ENCODE measurements at places on chromosomes 6 and 20.

DNA sequence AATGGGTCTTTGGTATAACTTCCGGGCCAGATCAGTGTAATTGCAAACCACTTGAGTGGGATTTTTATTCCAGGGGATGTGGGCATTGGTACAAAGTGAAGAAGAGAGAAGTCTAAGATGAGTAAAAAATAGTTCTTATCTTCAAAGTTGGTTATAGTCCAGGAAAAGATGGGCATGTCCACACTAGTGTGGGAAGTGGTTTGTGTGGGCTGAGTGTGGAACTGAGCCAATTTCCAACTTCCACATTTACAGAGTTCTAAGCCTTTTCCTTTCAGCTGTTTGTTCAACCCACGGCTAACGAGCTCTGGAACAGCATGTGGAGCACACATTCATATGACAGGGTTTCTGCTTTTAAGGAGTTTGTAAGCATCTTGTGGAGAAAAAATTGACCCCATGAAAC, 72.3 kb upstream of the IFNGR1 start:
- no peak for DNase-seq

DNA sequence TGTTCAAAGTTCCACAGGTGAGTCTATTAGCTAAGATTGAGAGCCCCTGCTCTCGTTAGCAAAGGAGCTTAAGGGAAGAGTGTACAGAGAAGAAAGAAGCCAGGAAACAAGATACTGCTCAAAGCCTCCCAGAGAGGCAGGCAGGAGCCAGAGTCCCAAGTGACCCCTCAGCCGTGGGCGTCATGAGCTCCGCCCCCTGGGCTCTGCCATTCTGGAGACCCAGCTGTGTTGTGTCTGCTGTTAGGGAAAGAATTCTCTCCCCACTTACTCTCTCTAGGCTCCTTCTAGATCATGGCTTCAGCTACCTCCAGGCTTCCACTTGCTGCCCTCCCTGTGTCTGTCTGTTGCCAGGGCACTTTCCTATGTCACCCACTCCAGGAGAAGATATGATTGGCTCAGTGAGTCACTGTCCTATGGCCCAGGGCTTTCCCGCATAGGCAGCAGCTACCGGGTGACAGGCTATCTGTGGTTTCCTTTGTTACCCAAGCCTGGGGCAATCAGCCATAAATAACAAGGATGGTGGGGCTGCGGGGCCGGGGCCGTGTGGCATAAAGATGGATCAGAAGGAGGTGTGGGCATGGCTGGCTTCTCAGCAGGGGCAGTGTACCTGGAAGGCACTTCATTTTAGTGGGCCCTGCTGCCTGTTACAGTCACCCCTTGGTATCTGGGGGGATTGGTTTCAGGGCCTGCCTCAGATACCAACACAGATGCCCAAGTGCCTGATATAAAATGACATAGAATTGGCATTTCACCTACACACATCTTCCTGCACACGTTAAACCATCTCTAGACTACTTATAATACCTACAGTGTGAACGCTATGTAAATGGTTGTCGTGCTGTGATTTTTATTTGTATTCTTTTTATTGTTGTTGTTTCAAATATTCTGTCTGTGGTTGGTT, 118.9 kb downstream of the ARMC2 start:
- DNase-seq: no peak

DNA sequence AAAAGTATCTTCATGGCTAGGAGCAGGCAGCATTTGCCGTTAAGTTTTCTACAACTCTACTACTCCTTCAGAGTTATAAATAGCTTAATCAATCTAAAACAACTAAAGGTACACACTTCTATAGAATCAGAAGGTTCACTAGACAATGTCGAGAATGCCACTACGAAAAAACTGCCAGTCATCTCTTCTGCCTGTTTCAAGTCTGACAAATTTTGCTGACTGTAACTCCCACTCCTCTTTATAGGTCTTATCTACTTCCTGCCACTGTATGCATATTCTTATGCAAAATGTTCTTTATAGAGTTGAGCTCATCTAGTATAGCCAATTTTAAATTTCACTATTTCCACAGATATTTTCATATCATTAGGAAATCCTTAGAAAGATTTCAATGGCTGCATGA, 160.1 kb downstream of the EYS start:
- DNase-seq: no peak

- no peak for DNase-seq
Observed at GRCh38 chr6:89690944-89691324, 52.4 kb upstream of the LYRM2 start.

- no peak for DNase-seq
Observed at GRCh38 chr6:125212377-125212776, 58.8 kb downstream of the TPD52L1 start.

DNA sequence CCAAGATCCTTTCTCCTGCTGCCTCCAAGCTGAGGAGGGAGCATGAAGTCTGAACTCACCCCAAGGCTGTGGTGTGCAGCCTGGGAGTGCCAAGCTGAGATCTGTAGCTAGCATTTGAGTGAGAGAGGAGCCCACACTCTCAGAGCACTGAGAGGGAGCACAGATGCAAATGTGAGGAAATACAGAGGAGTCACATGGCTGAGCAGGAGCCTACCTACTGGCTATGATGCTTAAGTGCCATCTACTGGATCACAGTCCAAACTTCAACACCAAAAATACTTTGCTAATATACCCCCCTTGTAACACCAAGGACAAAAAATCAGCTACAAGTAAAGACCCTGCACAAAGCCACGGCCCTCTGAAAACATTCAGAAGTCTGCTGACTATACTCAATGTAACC, 94.4 kb upstream of the IMPG1 start:
- DNase-seq: no peak

- peak; percentile 76 for DNase-seq
Observed at GRCh38 chr20:62929051-62929538, 2.8 kb upstream of the DIDO1 start.

DNA sequence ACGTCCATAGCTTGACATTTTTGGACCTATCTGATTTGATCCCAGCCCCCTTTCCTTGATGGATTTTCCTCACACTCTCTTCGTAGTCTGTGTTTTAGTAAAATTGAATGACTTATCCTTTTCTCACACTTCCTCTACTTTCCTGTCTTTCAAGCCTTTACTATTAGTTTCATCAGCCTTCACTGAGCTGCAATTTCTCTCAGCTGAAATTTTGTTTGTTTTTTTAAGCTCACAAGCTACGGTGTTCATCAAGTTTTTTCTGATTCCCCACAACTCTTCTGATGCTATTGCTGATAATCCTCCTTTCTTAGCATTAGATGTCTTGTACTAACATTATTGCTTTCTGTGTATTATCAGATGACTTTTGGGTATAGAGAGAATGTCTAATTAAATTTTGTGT, 263.7 kb downstream of the TBX18 start:
- no peak for DNase-seq

Measured in activated CD8-positive, alpha-beta memory T cell treated with anti-CD3 and anti-CD28 coated beads, Interleukin-2, amount 50 U/mL, for 48 hours (primary cell).